ENCODE measurements at places on chromosomes 11 and 22.

DNA sequence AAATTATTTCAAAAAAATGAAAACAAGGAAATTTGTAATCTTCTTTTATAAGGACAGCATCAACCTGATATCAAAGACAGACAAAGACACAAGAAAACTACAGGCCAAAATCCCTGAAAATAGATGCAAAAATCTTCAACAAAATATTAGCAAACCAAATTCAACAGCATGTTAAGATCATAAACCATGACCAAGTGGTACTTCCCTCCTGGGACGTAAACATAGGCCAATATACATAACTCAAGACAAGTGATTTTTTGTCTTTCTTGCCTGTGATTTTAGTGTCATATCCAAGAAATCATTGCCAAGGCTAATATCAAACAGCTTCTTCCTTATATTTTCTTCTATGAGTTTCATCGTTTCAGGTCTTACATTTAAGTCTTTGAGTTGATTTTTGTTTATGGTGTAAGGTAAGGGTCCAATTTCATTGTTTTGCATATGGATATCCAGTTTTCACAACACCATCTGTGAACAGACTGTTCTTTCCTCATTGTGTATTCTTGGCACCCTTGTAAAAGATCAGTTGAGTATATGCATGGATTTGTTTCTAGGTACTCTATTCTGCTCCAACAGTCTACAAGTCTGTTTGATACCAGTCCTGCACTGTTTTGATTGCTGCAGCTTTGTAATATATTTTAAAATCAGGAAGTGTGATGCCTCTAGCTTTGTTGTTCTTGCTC, 50.0 kb downstream of the SBF2 start:
- no peak for DNase-seq

DNA sequence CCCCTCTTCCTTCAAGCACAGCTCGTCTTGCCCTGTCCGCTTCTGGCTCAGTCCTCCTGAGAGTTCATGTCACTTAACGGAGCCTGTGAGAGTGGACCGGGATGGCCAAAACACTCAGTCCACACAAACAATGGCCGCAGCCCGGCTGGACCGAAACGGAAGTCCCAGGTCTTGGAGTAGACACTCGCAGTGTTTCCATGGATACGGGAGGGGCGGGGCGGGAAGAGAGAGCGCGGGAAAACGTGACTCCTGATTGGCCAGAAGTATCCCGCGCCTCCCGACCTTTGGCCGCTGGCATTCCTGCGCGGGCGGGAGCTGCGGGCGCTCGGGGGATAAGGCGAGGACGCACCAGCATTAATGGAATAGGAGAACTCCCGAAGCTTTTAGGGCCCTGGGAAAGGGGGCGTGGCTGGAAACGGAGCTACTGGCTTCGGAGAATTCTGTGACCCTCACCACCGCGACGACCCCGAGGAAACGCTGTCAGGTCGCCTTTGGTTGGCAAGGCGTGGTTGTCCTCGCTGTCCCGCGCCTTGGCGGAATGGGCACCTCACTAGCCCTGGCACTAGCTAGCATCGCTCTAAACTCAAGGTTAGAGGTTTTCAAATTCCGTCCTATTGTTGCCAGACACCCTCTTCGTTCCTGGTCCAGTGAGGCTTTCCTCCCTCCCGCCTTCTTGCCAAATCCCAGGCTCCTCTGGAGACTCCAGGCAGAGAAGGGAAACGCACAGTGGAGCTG, at the start of the genes NLRP14 and ZNF214:
NLRP14 (plus strand) TSS at position 297 of the 735 bp plus-strand sequence. CDS start 18,108 bp downstream, outside the sequence.
ZNF214 (minus strand) TSS at position 164 of the 735 bp plus-strand sequence. CDS start 17,511 bp downstream, outside the sequence.
- peak; percentile 80 for DNase-seq

DNA sequence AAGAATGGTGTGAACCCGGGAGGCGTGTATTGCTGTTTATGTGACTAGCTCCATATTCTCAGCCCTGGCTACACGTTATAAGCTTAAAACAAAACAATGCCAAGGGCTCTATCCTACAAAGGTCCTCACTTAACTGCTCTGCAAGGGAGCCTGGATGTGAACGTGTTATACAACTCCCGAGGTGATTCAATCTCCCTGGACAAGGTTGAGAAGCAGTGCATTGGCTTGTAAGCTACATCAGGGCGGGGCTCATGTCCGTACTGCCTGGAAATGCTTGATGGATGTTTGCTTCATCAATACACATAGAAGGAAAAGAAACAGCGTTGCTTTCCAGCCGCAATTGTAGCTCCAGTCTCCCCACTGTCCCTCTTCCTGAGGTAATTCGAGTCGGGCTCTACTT, 256.9 kb upstream of the SYN3 start:
- no peak for DNase-seq

- no peak for DNase-seq
These were observed 1103.2 kb downstream of the TBC1D22A start for GRCh38 chr22:47865626-47866025.

GRCh38 chr11:1158681-1159487, 1.1 kb downstream of the MUC5AC start:
- DNase-seq: no peak

DNA sequence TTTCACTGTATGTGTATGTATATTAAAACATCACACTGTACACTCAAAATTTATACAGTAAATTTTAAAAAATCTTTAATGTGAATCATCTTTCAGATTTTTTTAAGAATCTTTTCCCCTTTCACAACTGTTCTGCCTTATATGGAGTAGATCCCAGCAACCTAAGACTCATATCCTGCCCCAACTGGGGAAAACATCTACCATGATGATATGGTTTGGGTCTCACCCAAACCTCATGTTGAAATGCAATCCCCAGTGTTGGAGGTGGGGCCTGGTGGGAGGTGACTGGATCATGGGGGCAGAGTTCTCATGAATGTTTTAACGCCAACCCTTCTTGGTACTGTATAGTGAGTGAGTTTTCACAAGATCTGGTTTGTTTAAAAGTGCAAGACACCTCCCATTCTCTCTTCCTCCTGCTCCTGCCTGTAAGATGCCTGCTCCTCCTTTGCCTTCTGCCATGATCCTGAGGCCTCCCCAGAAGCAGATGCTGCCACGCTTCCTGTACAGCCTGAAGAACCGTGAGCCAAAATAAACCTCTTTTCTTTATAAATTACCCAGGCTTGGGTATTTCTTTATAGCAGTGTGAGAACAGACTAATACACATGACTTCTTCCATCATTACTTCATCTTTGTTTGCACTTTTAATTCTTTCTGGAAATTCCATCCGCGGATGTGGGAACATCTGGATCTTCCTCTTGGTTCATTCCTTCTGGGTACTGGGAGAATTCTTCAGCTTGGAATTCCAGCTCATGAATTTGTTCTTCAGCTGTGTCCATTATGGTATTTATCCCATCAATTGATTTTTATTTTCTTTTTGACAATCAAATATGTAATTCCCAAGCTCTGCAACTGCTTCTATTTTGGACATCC, 36.9 kb downstream of the LINC01488 start:
- DNase-seq: no peak

DNA sequence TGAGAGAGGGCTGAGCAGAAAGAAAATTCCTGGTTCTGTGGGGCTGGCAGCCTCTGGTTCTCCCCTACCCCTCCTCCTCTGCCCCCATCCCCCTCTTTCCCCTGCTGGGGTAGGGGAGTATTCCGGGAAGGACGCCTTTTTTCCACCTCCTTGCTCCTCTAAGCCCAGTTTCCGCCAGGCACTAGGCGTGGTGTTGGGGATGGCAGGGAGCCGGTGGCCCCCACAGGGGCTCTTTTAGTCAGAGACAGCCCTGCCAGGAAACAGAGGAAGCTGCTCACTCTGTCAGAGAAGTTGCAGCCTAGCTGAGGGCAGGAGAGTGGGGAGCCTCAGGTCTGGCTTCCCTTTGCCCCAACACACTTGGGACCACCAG, 15.6 kb upstream of the ARHGEF17 start:
- DNase-seq: no peak

DNA sequence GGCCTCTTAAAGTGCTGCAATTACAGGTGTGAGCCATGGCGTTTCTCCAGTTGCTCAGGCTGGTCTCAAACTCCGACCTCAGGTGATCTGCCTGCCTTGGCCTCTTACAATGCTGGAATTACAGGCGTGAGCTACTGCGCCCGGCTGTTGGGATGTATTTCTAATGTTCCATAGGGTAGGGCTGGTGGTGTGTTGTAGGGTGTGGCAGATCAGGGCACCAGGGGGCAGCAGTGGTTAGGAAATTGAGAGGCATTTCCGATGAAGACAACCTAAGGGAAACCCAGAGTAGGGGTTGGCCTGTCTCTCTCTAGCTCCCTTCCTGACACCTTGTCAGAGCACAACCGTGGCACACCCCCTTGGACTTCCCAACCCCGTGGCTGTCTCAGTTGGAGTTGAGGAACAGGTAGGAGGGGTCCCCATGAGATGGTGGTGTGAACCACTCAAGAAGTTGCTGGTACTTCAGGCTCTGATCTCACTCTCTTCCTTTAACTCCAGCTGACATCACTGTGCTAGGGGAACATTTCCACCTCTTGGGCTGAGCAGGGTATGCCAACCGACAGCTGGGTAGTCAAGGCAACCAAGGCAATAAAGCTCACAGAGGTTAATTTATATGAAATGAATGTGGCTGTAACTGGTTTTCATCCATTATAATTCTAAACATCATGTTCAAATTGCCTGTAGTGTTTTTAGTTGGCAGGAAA, 33.0 kb downstream of the YWHAH start:
- peak; percentile 80 for DNase-seq

DNA sequence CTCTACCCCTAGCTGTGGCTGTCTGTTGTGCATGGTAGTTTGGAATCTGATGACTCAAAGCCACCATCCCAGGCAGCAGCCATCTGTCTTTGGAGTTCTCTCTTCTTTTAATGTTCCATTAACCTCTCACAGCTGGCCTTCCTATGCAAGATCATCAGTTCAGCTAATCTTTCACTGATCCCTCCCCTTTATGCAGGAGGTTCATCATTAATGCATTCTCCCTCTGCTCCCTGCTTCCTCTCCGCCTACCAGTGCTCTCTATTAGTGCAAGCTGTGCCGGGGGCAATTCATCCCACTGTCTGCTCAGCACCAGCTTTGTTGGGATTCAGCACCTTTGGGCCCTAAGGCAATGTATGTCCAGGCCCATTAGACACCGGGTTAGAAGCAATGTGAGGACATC, 413.0 kb upstream of the LRRC4C start:
- peak; percentile 8 for DNase-seq

DNA sequence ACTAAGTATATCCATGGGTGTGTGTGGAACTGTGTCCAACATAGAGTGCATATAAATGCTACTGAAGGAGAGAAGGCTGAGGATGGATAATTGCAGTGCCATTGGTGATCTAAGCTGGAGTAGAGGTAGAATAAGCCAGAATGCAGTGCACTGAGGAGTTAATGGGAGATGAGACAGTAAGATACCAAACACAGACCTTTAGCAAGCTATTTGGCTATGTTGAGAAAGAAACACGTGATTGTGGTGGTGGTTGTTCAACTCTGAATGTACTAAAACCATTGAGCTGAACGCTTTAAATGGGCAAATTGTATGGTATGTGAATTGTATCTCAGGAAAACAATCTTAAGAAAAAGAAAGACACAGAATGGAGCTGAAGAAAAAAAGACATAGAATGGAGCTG, 22.8 kb downstream of the JAML start:
- no peak for DNase-seq

- no peak for DNase-seq
These were observed 7.1 kb downstream of the INPPL1 start for GRCh38 chr11:72231396-72232259.

DNA sequence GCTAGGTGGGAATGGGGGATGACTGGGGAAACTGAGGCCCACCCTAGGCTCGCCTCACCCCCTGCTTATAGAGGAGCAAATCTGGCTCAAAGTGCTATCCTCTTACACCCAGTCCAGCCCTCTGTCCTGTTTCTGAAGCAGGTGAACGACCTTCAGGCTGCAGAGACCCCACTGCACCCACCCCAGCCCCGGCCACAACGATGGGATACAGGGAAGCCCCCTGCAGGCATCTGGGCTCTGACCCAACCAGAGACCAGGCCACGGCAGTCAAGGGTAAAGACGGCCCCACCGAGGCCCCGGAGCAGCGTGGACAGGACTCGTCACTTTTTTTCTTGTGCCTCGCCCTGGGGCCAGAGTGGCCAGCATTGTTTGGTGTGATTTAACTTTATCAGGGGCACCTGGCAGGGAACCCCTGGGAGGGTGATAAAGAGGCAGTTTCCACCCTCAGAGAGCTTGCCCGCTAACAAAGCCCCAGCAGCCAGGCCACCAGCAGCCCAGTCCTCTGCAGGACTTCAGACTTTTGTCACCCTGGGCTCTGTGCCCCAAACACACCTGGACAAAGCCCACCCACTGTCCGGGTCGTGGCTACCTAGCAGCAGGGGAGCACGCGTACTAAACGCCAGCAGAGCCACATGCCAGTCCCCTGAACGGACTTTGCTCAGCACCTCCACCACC, 612.6 kb downstream of the TBC1D22A start:
- no peak for DNase-seq

DNA sequence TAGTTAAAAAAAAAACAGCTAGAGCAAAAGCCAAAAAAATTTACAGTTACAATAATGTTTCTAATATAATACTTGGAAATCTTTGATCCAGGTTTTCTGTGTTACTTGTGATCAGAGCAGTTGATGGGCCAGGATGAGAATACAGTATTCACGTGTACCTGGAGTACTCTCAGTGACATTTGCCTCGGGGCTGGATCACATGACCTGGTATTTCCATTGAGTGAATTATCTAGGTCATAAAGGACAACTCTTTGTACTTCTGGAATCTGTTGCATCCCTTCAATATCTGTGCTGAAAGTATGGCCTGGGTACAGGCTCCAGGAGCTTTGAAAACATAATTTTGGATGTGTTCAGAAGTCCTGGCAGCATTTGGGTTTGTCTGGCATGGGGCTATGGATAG, 93.5 kb downstream of the GRAMD1B start:
- no peak for DNase-seq

GRCh38 chr11:76880956-76881355, 20.2 kb downstream of the ACER3 start:
- DNase-seq: no peak

DNA sequence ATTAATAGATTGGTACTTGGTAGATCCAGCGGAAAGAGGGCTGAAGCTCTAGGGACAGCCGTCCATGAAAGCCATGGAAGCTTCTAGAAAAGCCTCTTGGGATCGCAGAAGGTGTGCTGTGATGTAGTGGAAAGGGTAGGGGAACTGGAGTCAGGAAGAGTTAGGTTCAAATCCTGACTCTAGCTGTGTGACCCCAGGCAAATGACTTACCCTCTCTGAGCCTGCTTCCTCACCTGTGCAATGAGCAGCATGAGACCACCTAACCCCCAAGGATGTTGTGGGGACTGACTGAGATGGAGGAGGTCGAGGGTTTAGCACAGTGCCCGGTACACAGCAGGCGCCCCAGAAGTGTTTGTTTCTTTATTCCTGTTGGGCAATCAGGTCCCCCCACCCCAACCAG, 2.2 kb downstream of the EML3 start:
- no peak for DNase-seq

GRCh38 chr11:77842441-77843121, 21.6 kb downstream of the AAMDC start:
- no peak for DNase-seq

DNA sequence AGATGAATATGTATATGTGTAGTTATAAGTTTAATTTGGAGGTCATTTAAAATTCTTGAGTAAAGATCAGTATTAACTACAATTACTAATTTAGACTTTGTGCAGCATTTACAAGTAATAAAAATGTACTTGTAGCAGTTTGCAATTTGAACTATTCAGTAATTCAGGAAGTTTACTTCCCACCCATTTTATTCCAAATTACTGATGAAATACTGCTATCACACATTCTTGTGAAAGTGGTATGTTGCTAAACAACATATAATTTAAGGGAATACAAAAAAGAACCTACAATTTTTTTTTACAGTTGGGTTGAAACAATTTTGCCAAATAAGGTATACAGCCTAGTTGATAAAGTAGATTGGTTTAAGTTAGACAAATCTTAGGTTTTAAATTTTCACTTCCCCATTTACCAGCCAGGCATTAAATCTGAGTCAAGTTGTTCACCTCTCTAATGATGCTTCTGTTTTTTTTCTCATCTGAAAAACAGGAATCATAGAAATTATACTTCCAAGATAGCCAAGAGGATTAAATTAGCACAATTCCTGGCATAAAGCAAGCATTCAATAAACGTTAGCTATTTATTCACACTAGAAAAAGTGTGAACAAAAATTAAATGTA, 45.3 kb downstream of the ZBTB44 start:
- no peak for DNase-seq

All from SK-N-DZ (cell line).